H9 (cell line): ENCODE measurements at places on chromosomes 5 and 9.
A peak's percentile ranks its signal among the peaks of the same experiment; 100 is the strongest.

DNA sequence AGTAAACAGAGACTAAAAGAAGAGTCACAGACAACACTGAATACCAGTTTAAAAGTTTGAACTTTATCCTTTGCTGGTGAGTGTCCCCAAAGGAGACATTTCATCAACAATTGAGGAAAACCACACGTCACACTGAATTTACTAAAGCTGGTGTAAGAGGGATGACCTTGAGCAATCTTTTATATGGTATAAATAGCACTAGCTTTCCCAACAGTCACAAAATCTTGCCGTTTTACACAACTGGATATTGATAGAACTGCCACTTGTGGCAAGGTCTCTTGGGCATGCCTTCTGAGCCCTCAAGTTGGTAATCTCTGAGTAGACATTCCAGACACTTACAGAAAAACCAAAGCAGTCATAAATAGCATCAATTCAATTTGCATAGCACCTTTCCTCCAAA is 311.5 kb upstream of the TARS1 start:
- no peak for DNase-seq

DNA sequence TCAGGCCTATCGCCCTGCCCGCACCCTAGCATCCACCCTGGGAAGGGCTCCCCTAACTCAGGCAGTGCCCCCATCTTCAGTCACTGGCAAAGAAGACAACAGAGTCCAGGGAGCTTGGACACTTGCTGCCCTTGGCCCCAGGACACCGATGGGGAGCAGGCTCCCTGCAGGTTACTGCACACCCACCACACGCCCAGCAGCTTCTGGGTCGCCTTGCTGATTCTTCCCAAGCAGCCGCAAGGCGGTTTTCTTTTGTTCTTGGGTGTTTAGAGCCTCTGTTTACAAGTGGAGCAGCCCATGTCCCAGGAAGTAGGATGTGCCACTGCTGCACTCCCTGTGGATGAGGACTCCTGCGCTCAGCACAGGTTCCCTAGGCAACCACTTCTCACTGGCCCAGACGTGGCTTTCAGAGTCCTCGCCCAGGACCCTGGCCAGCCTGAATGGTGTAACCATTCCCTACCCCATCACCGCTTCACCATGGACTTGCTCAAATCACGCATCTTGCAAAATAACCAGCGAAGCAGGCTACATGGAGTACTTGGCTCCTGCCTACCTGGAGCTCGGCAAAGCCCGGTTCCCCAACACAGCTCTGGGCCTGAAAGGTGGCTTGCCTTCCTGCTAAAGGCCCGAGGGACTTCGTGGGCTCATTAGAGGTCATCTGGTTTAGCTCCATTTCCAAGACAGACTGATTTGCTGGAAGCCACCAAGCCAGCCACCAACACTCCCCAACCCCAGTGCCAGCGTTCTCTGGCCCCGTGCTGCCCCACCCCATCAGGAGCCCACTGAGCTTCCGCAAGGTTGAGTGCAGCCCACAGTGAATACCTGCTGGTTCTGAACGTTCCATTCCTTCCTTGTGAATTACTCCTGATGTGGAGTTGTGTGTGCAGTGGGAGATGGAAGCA is 60.0 kb downstream of the PSMB7 start:
- DNase-seq: no peak

DNA sequence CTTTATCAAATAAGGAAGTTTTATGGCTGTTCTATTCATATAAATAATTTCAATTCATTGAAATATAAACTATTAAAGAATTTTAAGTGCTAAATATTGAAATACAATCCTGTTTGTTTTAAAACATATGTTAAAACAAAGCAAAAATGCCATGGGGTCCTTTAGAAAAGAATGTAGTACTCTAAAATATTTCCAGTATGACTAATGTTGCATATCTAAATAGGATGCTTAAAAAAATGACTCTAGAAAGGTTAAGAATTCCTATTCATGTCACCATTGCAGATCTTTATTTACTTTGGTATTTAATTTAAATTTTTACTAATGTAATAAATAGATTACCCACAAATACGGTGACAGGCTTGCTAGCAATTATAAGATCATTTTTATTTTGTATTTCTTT is 132.3 kb downstream of the ZNF608 start:
- no peak for DNase-seq

DNA sequence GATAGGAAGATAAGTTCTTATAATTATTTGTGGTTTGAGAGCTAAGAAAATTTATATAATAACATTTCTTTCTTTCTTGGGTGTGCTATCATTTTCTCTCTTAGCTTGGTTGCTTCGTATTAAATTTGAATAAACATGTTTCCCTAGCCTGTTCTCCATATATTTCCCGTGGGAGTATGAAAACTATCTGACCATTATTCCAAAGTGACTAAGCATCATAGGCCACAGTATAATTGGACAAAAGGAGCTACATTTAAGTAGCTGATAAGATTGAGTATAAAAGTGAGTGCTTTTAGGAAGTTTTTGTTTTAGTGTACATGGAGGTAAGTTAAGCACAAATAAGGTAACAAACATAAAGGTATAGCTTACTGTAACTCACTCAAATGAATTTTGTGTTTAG is 8.4 kb upstream of the OSMR start:
- DNase-seq: no peak

- no peak for DNase-seq
These were observed 97.5 kb downstream of the PIP5K1B start for GRCh38 chr9:68802525-68803015.

DNA sequence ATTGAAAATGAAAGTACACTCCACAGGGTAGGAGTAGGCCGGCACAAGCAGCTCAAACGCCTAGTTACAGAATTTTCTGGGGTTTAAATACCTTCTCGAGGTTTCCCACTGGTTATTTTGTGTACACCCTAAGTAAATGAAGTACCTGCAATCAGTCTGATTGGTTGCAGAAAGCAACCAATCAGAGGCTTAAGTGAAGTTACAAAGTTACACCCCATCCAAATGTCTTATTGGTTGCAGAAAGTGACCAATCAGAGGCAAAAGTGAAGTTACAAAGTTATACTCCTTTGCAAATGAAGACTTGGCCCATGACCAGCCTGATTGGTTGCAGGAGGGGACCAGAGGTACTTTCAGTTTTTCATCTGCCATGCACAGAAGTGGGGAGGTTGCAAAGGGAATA is 33.2 kb upstream of the ERAP2 start:
- DNase-seq: no peak

DNA sequence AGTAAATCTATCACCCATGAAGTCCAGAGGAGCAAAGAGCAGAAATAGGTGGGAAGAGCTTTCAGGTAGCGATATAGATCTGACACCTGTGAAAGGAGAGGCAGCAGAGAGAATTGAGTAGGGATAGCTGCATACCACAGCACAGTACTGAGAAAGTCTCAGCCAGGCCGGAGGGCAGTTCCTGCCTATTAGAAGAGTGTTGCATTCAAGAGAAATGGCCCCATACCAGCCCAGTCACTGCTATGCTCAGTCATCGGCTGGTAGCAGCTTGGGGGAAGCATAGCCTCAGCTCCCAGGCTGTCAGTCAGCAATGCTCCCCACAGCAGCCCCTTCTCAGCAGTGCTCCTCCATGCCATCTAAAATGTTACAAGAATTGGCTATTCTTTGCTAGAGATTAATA is 285.1 kb upstream of the CDH6 start:
- peak; percentile 28 for DNase-seq

DNA sequence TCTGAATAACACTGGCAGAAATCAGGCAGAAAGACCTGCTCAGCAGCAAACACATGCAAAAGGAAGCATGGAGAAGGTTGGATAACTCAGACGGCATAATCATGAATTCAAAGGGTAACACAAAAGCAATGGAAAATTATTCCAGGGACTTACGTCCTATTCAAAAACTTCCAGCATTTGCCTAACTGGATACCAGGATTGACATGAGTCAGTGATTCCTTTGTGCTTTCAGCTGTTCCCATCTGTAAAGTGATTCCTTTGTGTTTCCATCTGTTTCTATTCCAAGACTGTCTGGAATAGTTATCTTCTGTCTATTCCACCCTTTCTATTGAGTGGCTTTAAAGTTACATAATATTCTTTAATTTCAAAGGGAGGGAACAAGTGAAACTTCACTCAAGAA is 1361.7 kb upstream of the CDH9 start:
- no peak for DNase-seq

GRCh38 chr5:7393921-7394799 is 1.8 kb upstream of the ADCY2 start:
- peak; percentile 56 for DNase-seq

DNA sequence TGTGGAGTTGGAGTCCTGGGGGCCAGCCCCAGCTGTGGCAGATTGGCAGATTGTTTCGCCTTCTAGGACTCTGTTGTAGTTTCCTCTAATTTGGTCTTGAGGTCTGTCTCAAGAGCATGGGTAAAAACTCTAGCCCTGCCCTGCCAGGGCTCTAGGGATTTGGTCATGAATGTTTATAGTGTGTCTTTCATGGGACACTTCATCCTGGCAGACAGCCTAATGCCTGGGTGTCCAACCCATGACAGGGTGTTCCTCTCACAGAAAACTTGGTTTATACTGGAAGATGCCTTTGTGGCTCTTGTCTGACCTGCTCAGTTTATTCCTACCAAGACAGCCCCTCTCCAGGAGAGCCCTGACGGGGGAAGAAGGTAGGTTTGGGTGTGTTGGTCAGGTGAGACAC is 45.5 kb downstream of the GALNT12 start:
- no peak for DNase-seq

DNA sequence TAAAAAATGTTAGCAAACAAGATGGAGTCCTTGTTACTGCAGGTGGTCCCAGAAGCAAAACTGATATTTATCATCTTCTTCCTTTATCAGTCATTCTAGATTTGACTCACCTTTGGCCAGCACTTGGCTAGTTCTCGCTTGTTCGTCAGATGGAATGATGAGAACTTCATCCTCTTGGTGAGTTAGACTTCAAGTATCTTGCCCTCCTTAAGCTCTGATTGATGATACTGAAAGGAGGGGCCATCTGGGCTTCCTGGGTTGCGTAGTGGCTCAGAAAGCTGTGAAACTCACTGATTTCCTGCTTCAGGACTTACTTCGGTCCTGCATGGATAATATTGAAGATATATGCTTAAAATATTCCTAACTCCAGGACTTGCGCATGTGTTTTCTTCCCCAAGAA is 1248.2 kb upstream of the CDH9 start:
- no peak for DNase-seq

- no peak for DNase-seq
These were observed 169.1 kb upstream of the CLINT1 start for GRCh38 chr5:158027806-158028775.

GRCh38 chr5:96640696-96641095 is 21.5 kb upstream of the CAST start:
- DNase-seq: no peak

GRCh38 chr5:39362646-39363045 is 1.6 kb downstream of the C9 start:
- no peak for DNase-seq

DNA sequence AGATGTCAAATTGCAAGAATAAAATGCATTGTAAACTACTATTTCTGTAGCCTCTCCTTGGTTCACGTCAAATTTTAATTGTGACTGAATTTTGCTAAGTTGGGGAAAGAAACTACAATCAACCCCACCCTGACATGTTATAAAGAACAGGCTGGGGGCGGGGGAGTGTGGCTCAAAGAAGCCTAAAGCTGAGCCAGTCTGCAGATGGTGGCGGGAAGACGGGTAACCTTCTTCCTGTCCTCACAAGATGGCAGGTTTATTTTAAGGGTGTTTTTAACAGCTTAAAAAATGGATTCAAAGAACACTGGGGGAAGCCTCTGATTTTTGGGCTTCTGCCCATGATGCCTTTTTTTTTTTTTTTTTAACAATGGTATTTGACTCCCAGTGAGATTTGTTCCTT is 68.5 kb upstream of the MELK start:
- no peak for DNase-seq

DNA sequence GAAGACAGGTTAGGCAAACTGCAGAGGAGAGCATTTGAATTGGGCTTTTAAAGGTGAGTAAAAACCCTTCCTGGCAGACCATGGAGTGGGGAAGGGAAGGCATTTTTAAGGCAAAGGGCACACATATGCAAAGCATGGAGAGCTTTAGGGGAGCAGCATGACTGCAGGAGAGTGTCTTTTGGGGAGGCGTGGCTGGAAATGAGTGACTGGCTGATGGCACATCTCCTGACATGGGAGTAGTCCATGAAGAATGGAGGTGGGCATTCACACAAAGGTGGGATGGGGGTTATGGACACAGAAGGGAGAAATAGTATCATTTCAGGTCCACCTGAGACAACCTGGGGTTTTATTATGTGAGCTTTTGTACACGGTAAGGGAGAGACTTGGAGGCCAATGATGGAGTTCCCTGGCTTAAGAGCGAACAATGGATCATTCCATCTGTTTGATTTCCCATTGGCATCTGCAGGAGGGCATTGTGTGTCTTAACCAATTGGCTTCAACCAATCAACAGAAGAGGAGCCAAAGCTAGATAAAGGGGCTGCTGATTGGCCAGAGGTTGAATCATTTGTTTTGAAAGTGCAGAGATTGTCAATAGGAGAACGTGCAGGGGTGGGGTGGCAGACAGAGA is 2.1 kb downstream of the NSG2 start:
- no peak for DNase-seq

DNA sequence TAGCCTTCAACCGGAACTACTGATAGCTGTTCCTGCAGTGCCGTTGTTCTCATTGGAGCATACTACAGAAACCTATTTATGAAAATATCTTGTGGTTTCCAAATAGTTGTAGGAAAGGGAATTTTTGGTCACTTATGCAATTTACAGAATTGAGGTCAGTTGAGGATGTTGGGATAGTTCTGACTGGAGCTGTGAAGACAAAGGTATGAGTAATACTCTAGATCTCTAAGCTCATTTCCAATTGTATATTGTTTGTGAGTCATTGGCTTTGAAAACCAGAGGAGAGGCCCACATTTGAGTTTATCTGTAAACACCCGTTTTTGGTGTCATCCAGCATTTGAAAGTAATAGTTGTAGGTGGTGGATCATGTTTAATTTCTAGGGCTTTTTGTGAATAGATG is 561.3 kb upstream of the WWC1 start:
- no peak for DNase-seq

- no peak for DNase-seq
These were observed 264.0 kb downstream of the EPB41L4A start for GRCh38 chr5:112154940-112155686.

DNA sequence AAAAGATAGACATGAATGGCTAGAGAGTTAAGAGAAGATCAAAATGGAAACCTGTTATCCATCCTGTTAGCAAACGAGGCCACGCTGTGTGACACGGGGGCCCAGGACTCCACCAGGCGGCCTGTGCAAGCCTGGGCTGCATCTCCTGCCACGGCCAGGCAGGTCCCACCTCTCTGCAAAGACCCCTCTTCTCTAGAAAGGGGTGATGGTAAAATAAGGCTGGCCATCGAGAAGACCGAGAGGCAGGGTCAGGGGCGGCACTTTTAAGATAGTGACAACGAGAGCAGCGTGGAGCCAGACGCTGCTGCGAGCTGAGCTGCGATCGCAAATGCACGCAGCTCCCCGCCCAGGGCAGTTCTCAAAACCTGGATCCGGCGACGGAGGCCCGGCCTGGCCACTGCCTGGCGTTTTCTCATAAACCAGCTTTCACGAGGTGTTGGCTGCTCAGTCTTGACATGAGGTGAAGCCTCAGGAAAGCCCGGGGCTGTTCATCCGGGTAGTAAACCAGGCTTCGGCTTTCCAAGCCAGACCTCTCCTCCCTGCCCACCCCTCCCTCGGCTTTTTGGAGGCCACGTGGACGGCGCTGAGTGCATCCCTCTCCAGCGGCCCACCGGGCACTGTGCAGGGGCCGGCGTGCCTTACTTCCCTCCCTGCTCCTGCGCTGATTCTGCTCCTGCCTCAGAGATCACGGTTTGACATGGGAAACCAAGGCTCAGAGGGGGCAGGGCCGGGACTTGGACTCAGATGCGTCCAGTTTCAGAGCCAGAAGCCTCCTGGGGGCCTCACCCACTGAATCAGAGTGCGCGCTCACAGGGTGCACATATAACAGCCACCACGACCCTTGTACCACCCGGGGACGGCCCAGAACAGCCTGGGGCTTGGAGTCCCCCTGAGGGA is 151.6 kb upstream of the PHYKPL start:
- DNase-seq: no peak
